ENCODE measurements at places on chromosomes 11 and 22.

DNA sequence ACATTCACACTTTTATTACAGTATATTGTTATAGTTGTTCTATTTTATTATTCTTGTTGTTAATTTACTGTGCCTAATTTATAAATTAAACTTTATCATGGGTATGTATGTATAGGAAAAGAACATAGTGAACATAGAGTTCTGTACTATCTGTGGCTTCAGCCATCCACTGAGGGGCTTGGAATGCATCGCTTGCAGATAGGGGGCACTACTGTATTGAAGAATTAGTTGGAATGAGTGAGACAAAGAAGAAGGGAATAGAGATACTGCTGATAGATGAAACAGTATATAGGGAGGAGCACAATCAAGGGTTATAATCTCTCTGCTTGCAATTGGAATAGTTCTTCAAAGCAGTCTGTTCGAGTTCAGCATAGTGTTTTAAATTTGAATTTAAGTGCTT, 432.2 kb downstream of the RAB38 start:
- no peak for DNase-seq

DNA sequence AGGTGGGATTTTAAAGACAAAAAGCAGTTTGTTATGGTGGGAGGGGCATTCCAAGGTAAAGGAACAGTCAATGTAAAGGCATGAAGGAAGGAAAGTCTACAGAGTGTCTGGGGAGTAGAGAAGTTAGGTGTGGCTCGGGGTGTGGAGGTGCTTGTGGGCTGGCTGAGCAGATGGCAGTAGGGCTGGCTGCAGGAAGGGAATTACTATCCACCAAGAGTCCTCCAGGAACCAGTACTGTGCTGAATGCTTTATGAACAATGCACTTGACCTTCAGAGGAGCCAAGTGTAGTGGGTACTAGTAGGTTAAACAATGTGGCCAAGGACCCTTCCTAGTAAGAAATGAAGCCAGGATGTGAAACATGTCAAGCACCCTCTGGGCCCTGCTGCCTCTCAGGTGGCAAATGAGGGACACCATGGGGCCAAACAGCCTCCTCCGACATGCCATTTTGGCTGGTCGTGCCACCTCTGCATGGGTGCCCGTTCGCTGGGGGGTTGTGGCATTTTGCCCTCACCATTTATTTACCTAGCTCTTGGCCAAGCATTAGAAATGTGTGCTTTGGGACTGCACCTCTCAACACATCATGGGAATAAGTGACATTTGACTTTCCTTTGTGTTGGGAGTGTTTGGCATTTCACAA, 123.6 kb upstream of the TENM4 start:
- no peak for DNase-seq

DNA sequence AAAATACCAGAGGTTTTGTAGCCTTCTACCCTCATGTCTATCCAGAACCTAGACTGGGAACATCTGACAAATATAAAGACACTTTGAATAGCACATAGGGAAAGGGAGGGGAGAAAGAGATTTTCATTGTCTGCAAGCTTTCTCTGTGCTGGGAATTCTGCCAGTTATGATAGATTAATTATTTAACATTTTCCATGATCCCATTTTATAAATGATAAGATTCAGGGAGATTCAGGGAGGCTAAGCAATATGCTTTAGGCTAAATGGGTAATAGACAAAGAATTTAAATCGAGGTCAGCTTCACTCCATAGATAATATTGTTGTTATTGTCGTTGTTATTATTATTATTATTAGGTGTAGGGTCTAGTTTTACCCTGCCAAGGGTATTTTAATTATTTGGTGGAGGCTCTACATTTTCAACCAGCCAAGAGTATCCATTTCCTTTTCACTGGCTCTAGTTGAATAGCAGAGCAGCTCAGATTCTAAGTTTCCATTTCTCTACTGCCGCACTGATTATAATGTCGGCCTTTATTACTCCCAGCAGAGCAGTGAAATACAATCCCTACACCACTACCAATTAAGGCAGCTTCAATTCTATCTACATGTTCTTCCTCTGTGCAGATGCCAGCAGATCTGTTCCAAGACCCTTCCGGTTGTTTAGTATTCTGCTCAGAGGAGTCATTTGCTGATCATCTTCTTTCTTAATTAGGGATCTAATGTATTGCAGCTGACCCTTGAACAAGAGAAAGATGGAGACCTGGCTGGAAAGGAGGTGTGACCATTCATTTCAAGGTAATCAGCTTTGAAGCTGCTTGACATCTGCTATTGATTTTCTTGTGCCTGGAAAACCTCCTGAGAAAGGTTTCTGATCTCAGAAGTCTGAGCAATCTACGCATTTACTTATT, 23.8 kb upstream of the SYN3 start:
- no peak for DNase-seq

- DNase-seq: no peak
Observed at GRCh38 chr22:33969045-33969444, 48.8 kb upstream of the LARGE1 start.

DNA sequence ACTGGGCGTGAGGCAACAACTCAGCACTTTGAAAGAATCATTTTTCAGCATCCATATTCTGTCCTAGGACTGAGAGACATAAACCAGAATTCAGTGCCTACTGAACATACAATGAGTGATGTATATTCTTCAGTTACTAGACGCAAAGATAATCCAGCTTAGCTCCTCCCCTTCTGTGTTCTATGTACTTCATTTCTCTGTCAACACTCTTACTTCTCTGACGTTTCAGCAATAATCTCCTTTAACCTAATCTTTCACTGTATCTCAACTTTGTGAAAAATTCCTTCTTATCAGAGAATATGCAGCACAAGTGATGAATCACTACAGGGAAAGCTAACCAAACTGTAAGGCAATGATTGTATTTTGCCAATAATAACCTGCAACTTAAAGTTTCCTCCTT, 2.5 kb upstream of the OR51B5 start:
- DNase-seq: no peak

DNA sequence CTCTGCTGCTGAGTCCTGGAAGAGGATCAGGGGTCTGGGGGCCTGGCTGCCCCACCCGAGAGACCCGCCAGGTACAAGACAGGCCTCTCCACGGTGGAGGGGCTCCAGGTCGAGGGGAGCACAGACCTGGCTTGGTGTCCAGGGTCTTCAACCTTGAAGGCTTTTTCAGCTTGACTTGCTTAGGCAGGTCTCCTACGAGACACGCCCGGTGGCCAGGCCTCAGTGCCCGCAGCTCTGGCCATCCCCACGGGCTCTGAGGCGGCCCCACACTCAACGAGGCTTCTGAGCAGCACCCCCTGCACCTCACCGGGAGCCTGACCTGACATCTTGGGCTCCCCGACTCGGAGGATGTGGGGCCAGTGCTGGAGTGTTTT, 6.6 kb upstream of the PLXNB2 start:
- no peak for DNase-seq

DNA sequence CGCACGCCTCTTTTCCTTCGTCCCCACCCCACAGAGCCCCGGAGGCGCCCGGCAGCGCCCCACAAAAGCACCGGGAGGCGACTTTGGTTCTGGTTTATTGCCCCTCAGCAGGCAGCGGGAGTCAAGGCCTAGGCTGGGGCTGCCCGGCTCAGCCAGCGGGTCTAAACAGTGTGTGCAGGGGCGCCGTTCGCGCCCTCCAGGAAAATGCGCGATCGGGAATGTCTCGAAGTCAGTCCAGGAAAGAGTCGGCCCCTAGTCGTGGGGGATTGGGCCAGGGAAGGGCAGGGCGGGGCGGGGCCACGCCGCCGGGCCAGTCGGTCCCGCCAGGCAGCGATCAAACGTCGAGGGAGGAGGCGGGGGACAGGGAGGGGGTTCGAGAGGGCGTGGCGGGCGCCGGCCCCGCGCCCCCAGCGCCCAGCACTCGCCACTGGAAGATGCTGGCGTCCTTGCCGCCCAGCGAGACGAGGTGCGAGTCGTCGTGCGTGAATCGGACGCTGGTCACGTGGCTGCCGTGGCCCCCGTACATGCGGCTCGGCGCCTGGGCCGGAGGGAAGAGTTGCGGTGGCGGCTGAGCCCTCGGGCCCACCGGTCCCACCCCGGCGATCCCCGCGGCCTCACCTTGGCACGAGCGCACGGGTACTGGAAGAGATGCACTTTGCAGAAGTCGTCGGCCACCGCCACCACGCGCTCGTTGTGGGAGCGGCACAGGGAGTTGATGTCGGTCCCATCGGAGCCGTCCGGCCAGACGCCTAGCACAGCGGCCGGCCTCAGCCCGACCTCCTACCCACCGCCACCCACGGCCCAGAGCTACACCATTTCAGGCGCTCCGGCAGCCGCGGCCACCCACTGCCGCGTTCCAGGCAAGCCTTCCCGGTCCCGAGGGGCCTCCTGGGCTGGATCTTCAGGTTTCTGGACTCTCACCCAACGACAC, 741 bp upstream of the MTA2 start:
- DNase-seq: peak; percentile 44

DNA sequence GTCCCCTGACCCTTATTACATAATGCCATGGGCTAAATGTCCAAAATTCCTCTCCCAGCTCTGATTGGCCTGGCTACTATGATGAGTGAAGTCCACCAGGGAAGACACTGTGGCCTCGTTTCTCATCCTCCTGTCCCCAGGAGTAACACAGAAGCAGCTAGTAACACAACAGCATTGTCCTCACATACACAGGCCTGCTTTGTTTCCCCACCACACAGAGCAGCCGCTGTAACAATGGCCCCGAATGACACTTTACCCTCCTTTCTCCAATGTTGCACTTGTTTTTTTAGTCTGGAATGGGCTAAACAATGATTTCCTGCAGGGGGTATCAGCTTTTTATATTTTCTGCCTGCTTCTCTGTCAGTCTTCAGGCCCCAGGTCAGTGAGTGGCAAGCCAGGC, at the start of gene PRR5L:
Gene PRR5L, plus strand, starts transcription at position 363 of the 400 bp plus-strand sequence. CDS start 104,834 bp downstream, outside the sequence.
- no peak for DNase-seq

DNA sequence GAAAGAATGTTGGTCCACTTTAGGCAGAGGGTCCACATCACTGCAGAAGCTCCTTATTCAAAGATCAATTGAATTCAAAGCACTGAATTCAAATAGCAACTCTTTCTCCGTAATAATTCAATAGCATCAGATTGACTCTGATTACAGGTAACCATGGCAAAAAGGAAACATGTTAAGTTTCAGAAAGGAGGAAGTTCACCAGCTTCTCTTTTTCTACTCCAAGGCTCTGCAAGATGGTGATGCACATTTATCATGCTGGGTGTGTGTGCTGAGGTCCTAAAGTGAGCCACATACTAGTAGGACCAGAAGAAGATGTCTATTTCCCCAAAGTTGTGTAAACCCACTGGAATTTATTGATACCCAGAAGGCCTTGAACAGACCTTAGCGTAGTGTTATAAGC, 18.0 kb upstream of the DRD2 start:
- no peak for DNase-seq

DNA sequence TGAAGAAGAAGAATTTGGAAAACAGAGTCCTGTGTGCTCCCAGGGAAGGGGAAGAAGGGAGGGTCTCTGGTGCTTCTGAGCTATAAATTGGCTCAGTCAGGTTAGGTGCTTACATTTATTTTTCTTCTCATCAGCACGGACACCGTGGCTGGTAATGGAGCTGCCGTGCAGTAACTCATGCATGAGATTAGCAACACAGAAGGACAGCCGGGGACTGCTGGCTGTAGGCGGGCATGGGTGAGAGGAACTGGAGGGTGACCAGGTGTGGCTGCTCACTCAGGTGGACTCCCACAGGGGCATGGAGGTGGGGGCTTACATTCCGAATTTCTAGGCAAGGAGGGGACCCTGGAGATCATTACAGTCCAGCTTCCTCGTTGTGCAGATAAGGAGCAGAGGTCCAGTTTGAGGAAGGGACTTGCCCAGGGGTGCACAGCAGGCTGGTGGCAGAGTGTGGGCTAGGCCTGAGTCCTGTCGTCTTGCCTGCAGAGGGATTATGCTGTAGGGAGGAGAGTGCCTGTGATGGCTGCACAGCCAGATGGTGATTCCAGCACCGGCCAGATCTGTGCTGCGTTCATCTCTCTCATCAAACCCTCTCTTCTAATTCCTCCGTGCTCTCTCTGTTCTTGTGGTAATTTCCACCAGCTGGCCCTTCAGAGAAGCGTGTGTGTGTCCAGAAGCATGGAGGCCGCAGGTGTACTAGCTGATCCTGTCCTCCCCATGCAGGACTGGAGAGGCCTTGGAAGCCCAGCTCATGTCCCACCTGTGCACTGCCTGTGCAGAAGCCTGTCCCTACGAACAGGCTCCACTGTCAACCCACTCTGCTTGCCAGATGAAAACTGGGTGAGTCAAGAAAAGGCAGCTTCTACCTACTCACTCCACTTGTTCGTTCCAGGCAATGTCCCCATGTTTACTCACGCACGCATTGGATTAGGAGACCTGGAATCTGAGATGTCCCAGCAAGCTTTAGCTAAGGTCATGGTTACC, 78.9 kb downstream of the NTM start:
- no peak for DNase-seq

GRCh38 chr11:118628861-118629549, 21.6 kb downstream of the PHLDB1 start:
- DNase-seq: no peak

DNA sequence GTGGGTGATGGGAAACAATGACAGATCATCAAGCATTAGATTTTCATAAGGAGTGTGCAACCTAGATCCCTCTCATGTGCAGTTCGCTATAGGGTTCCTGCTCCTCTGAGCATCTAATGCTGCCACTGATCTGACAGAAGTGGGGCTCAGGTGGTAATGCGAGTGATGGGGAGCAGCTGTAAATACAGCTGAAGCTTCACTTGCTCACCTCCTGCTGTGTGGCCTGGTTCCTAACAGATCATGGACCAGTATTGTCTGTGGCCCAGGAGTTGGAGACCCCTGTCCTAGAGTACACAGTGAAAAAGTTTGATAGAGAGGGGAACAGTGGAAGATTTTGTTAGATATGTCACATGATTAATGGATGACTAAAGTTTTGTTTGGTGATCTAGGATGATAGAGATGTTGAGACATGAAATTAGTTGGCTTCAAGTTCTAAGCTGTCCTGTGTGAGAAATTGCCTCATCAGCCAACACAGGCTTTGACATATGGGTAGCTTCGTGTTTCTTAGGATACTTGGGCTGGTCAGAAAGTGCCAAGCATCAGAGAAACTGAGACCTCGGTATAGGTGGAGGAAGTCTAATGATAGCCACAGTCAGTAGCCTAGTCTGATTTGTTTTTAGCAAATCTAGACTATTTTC, 47.4 kb downstream of the ARHGEF12 start:
- DNase-seq: no peak

GRCh38 chr22:31490496-31490925, 869 bp upstream of the EIF4ENIF1 start:
- peak; percentile 58 for DNase-seq

- DNase-seq: no peak
Observed at GRCh38 chr11:79182794-79183193, 258.0 kb downstream of the TENM4 start.

- no peak for DNase-seq
Observed at GRCh38 chr11:13140028-13140870, 131.1 kb downstream of the RASSF10 start.

DNA sequence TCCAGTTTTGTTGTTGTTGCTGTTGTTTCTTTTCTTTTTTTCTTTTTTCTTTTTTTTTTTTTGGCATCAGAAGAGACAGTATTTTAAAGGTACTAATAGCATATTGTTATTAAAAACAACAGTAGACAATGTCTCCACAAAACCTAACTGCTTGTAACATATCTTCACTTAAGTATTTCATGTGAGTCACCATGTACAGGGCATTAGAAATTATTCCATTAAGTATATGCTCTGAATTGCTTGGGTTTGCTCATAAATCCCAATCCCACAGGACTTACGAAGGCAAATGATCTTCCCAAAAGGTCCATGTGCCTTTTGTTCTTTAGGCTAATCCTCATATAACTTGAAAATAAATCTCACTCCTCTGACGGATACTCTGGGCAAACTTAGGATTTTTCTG, 35.9 kb downstream of the MAP6 start:
- DNase-seq: no peak

All from stimulated activated CD4-positive, alpha-beta T cell treated with anti-CD3 and anti-CD28 coated beads, Interleukin-2, amount 100 ng/mL, for 24 hours (primary cell).